ENCODE measurements at places on chromosomes 7 and 10. TPM values are rescaled to one million over a fixed set of nuclear protein-coding genes. Genes with fewer than 3 reads are reported as not detected.

DNA sequence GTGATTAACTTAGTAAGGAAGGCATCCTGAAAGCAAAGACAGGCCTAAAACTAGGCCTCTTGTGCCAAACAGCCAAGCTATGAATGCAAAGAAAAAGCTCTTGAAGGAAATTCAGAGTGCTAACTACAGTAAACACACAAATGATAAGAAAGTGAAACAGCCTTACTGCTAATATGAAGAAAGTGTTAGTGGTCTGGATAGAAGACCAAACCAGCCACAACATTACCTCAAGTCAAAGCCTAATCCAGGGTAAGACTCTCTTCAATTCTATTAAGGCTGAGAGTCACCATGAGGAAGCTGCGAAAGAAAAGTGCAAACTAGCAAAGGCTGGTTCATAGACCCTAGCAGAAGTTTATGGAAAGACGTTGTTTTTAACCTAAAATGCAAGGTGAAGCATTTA lies 66.0 kb downstream of the IPMK start:
- no peak for DNase-seq

DNA sequence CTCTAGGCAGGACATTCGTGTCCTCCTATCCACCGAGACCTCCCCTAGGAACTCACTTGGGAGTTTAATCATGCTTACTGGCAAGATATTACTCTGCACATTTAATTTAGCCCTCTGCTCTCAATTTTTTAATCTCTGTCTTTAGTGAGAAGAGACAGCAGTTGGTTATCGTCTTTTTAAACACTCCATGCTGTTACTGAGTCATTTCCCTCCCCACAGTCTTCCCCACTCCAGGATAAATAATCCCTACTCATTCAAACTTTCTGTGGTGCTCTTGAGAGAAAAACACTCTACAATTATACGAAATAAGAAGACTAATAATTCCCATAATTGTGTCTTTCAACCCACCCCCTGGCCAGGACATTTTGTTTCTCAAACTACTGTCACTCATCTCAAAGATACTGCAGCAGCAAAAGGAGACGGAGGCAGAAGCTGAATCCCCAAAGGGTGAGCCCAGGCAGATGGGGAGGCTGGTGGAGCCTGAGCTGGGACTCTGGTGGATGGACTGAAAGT lies 84.2 kb downstream of the ANK3 start:
- DNase-seq, result no peak

GRCh38 chr7:1483536-1484505 lies 20.4 kb downstream of the INTS1 start:
- no peak for DNase-seq

DNA sequence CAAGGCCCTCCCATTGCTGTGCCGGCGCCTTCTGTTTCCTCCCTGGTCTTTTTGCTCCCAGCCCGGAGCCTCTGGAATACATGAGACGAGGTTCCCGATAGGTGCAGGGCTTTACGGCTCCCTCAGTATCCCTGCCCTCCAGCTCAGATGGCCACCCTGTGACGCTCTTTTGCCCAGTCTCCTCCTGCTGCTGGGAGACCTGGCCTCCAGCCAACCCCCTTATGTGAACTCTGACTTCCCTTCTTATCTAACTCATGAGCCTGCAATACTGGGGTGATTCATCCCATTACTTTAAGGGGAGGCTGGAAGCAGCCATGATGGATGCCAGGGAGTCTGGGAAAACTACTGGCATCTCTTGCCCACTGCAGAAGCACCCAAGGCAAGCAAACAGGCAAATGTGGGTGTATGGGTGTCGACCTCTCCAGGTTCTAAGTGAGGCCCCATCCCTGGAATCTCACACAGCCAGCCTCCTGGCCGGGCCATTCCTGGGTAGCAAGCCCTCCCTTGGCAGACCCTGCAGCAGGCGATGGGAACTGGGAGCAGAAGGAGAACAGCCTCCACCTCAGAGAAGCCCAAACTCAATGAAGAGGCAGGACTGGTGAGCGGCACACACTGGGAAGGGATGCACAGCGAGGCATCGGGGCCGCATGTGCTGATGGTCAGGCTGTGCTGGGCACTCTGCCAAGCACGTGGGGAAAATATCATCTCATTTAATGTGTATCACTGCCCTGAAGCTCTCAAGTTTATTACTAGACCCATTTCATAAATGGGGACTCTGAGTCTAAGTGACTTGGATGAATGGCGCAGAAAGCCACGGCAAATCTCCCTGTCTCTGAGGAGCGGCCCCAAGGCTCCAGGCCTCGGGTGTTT lies 97.5 kb downstream of the FAM53B start:
- no peak for DNase-seq

DNA sequence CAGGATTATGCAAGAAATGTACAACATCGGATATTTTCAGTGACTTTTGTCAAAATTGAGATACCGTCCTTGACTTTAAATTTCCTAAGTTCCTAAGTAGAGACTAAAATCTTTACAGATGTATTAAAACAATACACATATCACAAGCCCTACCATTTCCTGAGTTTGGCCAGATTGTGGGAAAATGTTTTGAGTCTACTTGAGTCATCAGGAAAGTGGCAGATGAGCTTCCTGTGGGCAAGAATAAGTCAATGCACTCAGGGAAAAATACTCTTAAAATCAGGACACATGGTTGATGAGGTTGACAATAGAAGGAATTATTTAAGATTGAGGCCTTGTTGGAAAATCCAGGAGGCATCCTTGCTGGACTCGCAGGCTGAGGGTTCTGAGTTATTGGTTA lies 162.5 kb downstream of the SNX10 start:
- no peak for DNase-seq

DNA sequence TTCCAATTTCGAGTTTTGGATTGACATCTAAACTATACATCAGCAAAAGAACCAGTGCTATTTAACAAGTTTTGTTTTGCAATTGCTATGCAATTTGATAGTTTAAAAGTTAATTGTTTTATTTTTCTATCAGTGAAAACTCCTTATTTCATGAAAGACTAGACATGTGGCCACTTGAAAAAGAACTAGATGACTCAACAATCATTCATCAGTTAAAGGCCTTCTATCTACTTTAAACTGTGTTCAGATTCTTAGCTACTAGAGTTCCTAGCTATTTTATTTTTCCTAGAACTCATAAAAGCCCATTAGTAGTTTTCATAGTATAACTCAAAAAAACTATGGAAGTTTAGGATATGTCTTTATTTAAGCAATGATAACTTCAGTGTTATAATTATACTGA lies 104.6 kb upstream of the LSM8 start:
- no peak for DNase-seq

Gene HOXA9
- total RNA-seq, result 1.5 TPM

DNA sequence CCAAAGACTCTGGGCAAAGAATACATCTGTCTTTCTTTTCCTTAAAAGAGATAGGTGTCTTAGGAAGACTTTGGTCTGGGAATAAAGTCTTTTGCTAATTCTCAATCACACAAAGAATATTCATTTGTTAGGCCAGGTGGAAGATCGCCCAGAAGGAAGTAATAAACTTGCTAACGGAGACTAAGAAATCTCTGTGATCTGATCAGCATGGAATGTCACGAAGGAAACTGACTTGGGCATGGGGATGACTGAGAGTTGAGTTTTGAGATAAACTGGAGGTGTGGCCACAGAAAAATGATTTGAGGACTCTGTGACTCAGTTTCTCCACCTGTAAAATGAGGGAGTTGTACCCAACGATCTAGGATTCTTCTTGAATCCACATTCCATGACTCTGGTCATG lies 161.1 kb upstream of the SVIL start:
- DNase-seq, result no peak

DNA sequence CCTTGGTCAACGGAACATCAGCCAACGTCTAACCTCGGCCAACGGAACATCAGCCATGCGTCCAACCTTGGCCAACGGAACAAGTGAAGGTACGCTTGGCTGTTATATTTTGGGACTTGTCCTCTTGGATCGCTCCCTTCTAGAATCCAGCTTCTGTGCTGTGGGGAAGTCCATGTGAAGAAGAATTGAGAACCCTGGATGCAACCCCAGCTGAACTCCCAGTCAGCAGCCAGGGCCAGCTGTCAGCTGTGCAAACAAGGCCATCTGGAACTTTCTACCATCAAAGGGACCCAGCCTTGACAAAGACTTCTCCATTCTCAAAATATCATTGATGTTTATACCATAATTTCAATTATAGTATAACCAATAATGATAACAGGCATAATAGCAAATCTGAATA lies 43.3 kb upstream of the ITGA8 start:
- DNase-seq, result no peak

DNA sequence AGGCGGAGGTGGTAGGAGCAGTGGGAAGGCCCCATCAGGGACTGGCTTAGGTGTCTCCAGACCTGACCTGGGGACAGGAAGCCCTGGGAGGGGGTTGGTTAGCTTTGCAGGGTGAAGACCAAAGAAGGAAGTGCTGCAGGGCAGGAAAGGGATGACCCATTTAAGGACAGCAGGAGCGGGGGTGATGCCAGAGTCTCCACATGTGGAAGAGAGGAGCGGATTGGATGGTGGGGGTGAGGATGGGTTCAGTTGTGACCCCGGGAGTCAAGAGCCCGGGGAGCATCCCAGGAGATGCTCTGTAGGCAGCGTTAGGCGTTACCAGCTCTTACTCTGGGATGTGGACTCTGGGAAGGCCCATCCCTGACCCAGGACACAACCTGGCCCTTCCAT lies 3.1 kb upstream of the LDB3 start:
- no peak for DNase-seq

GRCh38 chr7:356691-357462 lies 66.9 kb downstream of the FOXL3 start:
- no peak for DNase-seq

Gene MKI67
- total RNA-seq, result 41.5 TPM

GRCh38 chr7:23017309-23017708 lies 3.4 kb upstream of the HYCC1 start:
- DNase-seq, result no peak

Gene MPP7
- total RNA-seq, result 2.8 TPM

GRCh38 chr10:21889477-21890275 lies 113.9 kb downstream of the DNAJC1 start:
- no peak for DNase-seq

DNA sequence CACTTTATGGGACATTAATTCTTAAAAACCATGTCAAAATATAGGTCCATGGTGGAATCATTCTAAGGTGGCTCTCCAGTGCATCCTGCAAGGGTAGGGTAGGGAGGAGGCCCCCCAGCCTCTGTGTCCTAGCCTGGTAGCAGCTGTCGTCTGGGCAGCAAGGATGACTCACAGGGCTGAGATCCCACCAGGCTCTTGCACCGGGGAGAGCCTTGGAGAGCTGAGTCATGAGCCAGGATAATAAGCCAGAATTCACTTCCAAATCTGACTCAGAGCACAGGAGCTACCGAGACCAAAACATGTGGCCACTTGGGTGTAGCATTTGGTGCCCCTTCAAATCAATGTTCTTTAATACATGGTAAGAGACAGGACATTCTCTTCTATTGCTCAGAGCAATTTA lies 298.5 kb downstream of the NEBL start:
- DNase-seq, result no peak

DNA sequence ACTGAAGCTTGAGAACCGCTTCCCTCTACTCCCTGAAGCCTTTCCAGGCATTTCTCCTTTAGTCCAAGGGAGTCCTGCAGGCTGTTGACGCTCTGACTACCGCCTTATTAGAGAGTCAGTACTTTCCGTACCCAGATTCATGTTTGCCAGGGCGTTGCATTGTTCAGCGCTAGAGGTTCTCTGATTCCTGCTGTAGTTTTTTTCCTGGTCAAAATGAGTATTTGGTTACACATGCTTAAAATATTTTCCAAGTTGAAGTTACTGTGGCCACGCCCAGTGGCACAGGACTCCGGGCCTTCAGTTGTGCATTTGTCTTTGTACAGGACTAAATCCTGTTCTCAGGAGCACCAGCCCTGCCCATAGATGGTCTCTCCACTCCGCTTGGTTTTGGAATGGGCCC lies 7.9 kb downstream of the MTURN start:
- DNase-seq, result no peak

Gene FAM25C
- 0.57 TPM for total RNA-seq

DNA sequence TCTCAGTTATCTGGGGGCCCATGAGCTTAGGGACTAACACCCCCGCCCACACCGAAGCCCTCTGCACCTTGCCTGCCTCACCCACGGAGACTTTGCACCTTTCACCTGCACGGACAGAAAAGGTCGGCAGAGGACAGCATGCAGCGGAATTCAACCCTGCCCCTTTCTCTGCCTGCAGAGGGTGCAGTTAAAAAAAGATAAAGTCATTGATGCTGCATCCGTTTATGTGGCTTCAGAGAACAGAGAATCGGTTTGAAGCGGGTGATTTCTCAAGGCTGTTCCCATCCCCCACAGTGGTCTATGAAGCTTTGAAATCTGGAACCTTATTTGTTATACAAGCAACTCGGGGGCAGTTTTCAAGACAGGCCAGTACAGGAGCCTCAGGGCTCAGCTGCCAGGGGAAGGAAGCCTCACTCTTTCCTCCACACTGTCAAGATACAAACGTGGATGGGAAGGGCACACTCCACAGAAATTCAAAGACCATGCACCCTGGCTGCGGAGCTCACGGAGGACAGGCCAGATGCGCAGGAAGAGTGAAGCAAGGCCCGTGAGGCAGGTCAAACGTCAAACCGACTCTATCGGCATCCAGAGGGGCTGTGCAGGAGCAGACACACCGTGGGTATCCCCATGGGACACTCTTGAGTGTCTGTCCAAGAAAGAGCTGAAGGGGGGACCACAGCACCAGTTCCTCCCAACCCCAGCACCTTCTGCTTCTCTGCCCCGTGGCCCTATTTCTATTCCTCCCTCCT lies 66.3 kb downstream of the INSIG1 start:
- DNase-seq, result peak; percentile 21

- DNase-seq, result no peak
These were observed 69.2 kb downstream of the INHBA start for GRCh38 chr7:41633690-41634089.

DNA sequence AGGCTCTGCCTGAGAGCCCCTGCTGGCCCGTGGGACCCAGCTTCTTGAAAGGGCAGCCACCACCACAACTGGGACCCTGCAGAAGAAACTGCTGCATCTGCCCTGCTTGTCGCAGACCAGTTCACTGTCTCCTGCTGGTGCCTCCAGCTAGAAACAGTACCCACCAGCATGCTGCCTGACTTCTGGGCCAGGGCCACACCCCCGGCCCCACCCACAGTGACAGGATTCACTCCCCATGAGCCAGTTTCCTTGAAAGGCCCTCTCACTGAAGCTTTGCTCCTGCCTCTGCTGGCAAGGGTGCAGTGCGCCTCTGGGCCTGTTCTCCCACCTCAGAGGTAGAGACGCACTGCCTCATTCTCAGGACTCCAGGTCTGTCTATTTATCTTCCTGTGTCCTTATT lies 32.4 kb downstream of the ANXA11 start:
- no peak for DNase-seq

DNA sequence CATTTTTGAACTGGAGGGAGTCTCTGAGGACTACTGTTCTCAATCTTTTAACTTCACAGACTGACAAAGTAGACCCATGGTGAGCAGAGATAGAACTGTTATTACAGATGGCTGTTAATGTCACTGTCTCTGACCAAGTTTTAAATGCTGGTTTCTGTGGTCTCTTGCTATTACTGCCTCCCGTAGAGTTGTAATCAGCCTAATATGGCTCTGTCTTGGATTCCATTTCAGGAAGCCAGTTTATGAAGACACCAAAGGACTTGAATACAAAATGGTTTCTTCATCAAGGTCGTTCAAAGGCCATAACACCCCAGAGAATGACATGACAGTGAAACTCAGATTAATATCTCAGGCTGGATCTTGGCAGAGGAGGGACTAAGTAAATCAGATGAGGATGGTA lies 3.9 kb downstream of the SFRP4 start:
- DNase-seq, result no peak
